ENCODE measurements at places on chromosomes 5 and 9.

GRCh38 chr5:169128679-169129078, 172.3 kb downstream of the SLIT3 start:
- DNase-seq: no peak

GRCh38 chr5:102713682-102714231, 41.3 kb upstream of the PAM start:
- no peak for DNase-seq

- no peak for DNase-seq
Observed at GRCh38 chr5:1171340-1171941, 30.0 kb upstream of the SLC6A19 start.

DNA sequence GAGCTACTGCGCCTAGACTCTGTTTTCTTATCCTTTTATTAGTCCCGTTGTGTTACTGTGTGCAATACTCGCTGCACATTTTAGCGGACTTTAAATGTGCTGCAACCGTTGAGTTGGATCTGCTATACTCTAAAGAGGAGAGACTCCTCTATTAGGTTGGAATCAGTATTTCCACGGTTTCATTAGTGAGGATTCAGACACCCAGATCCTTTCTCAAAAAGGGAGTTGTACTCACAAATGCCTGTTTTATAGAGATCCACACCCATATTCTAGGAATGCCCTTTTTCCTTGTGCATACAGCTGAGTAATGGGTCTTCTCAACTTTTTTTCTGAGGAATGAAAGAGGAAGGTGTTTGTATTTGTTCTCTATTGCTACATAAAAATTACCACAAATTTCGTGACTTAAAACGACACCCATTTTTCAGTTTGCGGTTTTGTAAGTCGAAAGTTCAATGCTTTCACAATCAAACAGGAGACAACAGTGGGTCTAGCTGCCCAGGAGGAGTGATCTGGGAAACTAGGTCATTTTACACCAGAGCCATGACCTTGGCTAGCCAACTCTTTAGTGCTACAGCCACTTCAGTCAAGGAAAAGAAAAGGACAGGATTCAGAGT, 52.8 kb upstream of the SLC44A1 start:
- DNase-seq: no peak

DNA sequence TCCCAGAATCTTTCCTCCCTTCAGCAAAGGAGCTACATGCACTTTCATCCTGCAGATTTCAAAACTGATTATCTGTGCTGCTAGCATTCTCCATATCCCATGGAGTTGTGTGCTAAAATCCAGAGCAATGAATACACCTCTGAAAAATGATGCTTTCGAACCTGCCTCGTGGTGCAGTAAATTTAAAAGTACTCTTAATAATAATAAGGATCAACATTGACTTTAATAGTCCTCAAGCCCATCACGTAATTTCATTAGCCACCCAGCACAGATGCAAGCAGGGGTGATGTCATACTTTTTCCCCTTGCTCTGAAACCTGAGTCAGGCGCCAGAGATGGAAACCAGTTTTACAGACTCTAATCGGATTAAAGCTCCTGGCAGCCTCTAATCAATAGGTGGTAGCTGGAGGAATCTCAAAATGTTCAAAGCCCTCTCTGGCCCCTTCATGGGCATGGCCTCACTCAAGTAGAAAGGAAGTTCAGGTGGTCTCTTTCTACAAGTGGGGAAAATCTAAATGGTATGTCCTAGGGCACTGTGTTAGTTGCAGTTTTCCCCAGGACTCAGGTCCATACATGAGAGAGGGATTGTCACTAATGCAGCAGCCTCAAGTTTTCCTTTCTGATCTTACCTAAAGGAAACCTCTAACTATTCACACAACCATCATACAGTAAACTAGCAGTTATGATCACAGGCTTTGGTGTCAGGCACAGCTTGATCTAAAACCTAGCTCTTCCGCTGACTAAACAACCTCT, 221.6 kb upstream of the SLC30A5 start:
- no peak for DNase-seq

GRCh38 chr5:36885566-36886485, 9.3 kb downstream of the NIPBL start:
- no peak for DNase-seq

- DNase-seq: no peak
Observed at GRCh38 chr9:30928045-30928444, 1456.4 kb upstream of the ACO1 start.

DNA sequence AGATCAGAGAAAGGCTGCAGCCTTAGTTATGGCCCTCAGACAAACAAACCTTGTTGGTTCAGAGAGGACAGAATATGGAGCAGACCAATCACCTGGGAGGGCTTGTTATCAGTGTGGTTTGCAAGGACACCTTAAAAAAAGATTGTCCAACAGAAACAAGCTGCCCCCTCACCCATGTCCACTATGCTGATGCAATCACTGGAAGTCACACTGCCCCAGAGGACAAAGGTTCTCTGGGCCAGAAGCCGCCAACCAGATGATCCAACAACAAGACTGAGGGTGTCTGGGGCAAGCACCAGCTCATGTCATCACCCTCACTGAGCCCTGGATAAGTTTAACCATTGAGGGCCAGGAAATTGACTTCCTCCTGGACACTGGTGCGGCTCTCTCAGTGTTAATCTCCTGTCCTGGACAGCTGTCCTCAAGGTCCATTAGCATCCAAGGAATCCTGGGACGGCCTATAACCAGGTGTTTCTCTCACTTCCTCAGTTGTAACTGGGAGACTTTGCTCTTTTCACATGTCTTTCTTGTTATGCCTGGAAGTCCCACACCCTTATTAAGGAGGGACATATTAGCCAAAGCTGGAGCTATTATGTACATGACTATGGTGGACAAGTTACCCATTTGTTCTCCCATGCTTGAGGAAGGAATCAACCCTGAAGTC, 36.9 kb upstream of the TBCA start:
- DNase-seq: no peak

- no peak for DNase-seq
Observed at GRCh38 chr5:36653044-36653705, 46.8 kb downstream of the SLC1A3 start.

All from dermis microvascular lymphatic vessel endothelial cell (primary cell).